WTC11 (cell line): ENCODE measurements at places on chromosomes 16 and 17. TPM values are rescaled to one million over a fixed set of nuclear protein-coding genes. Genes with fewer than 3 reads are reported as not detected.

DNA sequence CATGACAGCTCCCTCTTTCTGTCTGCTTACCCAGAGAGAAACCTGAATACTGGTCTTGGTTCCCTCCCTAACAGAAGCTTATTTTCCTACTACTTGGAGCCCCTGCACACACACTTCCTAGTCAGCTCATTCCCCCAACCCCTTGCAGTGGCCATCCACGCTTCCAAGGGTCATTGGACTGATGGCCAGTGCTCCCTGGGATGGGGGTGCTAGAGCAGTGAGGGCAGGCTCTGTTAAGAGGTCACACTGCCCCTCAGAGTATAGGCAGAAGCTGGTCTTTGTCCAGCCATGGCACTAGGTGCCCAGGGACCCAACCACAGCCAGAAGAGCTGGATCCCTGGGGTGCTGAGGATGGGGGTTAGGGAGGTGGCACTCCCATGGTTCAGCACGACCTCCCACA, 12.5 kb downstream of the DRC3 start:
- no peak for DNase-seq

- DNase-seq: no peak
Observed at GRCh38 chr16:78405040-78405439, 305.6 kb downstream of the WWOX start.

DNA sequence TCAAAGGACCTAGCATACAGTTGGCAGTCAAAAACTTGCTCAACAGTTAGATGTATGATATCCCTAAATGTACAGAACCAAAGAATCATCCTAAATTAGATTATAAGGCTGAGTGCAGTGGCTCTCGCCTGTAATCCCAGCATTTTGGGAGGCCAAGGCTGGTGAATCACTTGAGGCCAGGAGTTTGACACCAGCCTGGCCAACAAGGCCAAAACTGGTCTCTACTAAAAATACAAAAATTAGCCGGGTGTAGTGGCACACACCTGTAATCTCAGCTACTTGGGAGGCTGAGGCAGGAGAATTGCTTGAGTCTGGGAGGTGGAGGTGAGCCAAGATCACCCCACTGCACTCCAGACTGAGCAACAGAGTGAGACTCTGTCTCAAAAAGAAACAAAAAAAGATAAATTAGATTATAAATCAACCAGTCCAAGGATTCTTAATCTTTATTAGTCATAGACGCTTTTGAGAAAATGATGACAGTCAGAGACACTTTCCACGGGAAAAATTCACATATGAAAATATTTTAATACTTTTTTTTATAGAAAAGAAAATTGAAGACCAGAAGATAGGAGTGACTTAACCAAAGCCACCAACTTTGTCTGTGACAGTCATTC, 77.6 kb downstream of the MMD start:
- DNase-seq: no peak

- no peak for DNase-seq
Observed at GRCh38 chr17:36498155-36498554, 11.7 kb downstream of the ZNHIT3 start.

DNA sequence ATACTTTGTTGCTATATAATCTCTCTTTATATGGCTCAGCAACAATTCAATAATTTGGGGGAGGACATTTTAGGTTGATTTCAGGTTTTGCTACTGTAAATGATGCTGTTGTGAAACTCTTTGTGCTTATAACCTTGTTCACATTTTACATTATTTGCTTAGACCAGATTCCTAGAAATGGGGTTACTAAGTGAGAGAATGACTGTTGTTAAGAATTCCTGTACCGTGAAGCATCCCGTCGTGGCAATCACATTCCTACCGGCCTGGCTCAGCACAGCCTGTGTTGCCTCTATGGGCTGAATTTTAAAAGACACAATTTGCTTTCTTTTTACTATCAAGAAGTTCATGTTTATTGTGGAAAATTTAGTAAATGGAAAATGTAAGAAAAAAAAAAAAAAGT, 31.4 kb downstream of the B9D1 start:
- no peak for DNase-seq

GRCh38 chr17:66843627-66844026, 8.7 kb downstream of the CACNG5 start:
- no peak for DNase-seq

DNA sequence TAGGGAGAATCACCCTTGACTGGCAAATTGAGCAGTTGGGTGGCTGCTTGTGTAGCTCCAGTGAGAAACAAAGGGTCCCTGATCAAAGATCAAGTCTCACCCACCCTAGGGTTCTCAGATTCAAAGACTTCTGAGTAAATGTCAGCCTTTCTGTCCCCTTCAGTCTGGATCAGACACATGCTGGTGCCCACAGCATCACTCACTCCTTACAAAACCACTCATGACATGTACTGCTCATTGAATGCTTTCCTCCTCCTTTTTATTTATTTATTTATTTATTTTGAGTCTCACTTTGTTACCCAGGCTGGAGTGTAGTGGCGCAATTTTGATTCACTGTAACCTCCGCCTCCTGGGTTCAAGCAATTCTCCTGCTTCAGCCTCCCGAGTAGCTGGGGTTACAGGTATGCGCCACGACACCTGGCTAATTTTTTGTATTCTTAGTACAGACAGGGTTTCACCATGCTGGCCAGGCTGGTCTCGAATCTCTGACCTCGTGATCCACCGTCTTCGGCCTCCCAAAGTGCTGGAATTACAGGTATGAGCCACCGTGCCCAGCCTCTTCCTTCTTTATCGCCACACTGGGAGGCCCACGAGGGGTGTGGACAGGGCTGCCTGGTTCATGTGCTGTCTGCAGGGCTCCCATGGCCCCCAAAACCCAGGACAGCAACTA, 462.0 kb upstream of the MAF start:
- no peak for DNase-seq

GRCh38 chr17:59907467-59907866, 14.5 kb downstream of the RPS6KB1 start:
- DNase-seq: no peak

DNA sequence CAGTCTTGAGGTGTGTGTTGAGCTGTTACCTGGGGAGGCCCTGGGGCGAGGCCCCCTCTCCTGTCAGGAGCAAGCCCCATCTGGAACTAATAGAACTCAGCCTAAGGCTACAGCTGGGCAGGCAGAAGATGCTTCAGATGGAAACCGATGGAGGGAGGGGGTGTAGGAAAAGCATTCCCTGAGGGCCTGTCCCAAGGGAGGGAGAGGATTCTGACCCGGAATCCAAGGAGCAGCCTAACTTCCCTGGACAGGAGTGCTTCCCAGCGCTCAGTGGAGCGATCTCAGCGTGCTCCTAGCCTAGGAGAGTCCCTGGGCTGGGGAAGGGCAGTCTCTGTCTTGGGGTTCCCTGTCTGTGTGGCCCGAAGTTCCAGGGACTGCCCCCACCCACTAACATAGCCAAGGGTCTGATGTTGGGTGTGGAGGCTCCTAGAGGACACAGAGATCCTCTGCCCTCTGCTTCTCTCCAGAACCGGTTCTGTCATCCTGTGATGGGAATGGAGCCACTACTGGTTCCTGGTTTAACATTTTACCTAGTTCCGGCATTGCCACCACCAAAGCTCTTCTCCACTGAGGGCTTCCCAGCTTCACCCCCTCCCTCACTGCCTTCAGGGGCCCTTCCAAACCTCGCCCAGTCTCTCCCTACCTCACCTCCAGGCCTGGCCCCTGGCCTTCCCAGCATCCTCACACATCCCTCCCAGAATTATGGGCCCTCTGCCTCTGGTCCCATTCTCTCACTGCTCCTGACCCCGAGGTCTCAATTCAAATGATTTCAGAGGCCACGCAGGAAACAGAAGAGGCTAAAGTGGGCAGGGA, 58.7 kb downstream of the RTN4RL1 start:
- no peak for DNase-seq

DNA sequence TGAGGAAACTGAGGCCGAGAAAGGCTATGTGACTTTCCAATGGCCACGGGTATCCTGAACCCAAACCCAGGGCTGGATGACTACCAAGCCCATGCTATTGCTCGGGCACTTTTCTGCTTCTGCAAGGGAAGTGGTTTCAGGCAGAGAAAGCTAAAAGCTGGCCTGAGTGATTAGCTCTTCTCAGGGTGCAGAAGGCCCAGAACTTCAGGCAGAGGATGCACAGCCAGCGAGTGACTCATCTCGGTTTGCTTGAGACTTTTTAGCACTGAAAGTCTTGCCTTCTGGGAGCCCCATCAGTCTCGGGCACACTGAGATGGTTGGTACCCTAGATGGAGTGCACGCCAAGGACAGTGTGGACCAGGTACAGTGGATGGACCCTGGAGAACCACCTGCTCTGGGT, 129.5 kb upstream of the SDK2 start:
- DNase-seq: no peak

GRCh38 chr16:10314811-10315210, 71.0 kb upstream of the ATF7IP2 start:
- DNase-seq: no peak

DNA sequence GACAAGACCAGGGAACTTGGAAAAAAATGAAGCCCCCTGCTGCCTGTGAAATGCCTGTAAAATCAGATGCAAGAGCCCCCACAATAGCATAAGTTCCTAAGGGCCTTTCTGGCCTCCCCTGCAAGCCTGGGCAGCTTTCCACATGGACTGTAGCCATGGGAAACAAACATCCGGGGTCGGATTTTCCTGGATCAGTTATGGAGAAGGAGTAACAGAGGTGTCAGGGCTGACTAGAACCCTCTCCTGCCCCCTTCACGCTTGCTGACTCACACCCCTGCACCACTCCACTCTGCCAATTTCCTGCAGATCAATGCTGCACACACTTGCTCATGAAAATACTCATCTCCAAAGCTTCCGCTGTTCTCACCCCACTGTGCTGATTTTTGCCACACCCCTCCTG, 258.6 kb downstream of the CBLN1 start:
- DNase-seq: no peak

Gene C16orf46
- total RNA-seq: 1.1 to 1.3 TPM (median 1.2 TPM) in 3 replicates

Gene TMEM114
- total RNA-seq: 0.37 to 1.1 TPM (median 0.60 TPM) in 3 replicates

Gene DNAH3
- total RNA-seq: 0.57 to 1.2 TPM (median 1.1 TPM) in 3 replicates

Gene GNAO1
- total RNA-seq: 22.9 to 30.6 TPM (median 23.6 TPM) in 3 replicates

Gene UMOD
- total RNA-seq: not detected in 3 replicates

Gene ZNF423
- 37.6 to 38.8 TPM (median 38.6 TPM) in 3 replicates for total RNA-seq
